A549 treated with CORT108297 at 1 μM for 4 hours (cell line): ENCODE measurements at places on chromosomes 2 and 18. TPM values are rescaled to one million over a fixed set of nuclear protein-coding genes. Genes with fewer than 3 reads are reported as not detected.

Gene SULT1C2
- 0.38 to 0.72 TPM (median 0.49 TPM) in 5 replicates for total RNA-seq

Gene TCF23
- total RNA-seq = not detected in 5 replicates

Gene ARPC2
- total RNA-seq = 286 to 304 TPM (median 295 TPM) in 5 replicates

Gene CKAP2L
- total RNA-seq = 12.6 to 18.8 TPM (median 13.7 TPM) in 5 replicates

Gene SERPINB11
- 0.07 to 0.13 TPM (median 0.10 TPM) in 3 of 5 replicates, not detected in the others for total RNA-seq

Gene MROH2A
- total RNA-seq = 0.09 to 0.20 TPM (median 0.15 TPM) in 4 of 5 replicates, not detected in the other

Gene SCN3A
- total RNA-seq = 0.01 TPM in 2 of 5 replicates, not detected in the others

Gene TGFA
- 5.8 to 7.6 TPM (median 6.0 TPM) in 5 replicates for total RNA-seq

Gene KCNK3
- 0.53 to 1.2 TPM (median 1.0 TPM) in 5 replicates for total RNA-seq

Gene UGT1A1
- total RNA-seq = 0.58 to 1.6 TPM (median 0.94 TPM) in 5 replicates

Gene ERBB4
- not detected in 5 replicates for total RNA-seq

Gene SIX3
- 0.36 to 0.58 TPM (median 0.52 TPM) in 5 replicates for total RNA-seq

Gene TEX44
- not detected in 5 replicates for total RNA-seq

Gene COL3A1
- total RNA-seq = 0.10 to 0.27 TPM (median 0.26 TPM) in 5 replicates

Gene SESTD1
- total RNA-seq = 16.5 to 24.3 TPM (median 23.7 TPM) in 5 replicates

Gene EMILIN1
- 0.37 to 0.50 TPM (median 0.47 TPM) in 5 replicates for total RNA-seq

Gene ALKAL2
- not detected in 5 replicates for total RNA-seq

Gene CNRIP1
- total RNA-seq = 1.8 to 2.4 TPM (median 2.1 TPM) in 5 replicates

Gene NEB
- 0.12 to 0.70 TPM (median 0.22 TPM) in 5 replicates for total RNA-seq

Gene FAM210A
- total RNA-seq = 22.4 to 25.6 TPM (median 22.7 TPM) in 5 replicates

Gene LCT
- 0.03 to 0.06 TPM (median 0.03 TPM) in 4 of 5 replicates, not detected in the other for total RNA-seq

Gene FBXO15
- 0.58 to 1.2 TPM (median 0.96 TPM) in 5 replicates for total RNA-seq

Gene IL36G
- not detected in 5 replicates for total RNA-seq

Gene RIT2
- not detected in 5 replicates for total RNA-seq

Gene PARD3B
- 0.77 to 1.1 TPM (median 0.93 TPM) in 5 replicates for total RNA-seq

Gene MC4R
- total RNA-seq = not detected in 5 replicates

Gene TRIM54
- 0.45 to 0.71 TPM (median 0.61 TPM) in 5 replicates for total RNA-seq

Gene GCG
- not detected in 5 replicates for total RNA-seq

Gene ALK
- total RNA-seq = not detected in 5 replicates

Gene NCKAP5
- total RNA-seq = 0.80 to 1.2 TPM (median 0.93 TPM) in 5 replicates

Gene ASPRV1
- 0.14 to 0.43 TPM (median 0.23 TPM) in 5 replicates for total RNA-seq

Gene CCDC150
- 3.8 to 5.1 TPM (median 4.8 TPM) in 5 replicates for total RNA-seq

Gene SCN7A
- 0.01 TPM in 1 of 5 replicates, not detected in the others for total RNA-seq

Gene PECR
- 14.9 to 16.7 TPM (median 15.9 TPM) in 5 replicates for total RNA-seq

Gene CPO
- total RNA-seq = 0.09 to 0.15 TPM (median 0.12 TPM) in 3 of 5 replicates, not detected in the others

Gene CLEC4F
- total RNA-seq = not detected in 5 replicates

Gene PTPRM
- total RNA-seq = 27.4 to 34.1 TPM (median 33.3 TPM) in 5 replicates

Gene CCDC178
- total RNA-seq = not detected in 5 replicates

Gene ATP5MC3
- total RNA-seq = 383 to 528 TPM (median 494 TPM) in 5 replicates

Gene MDH1B
- total RNA-seq = 1.3 to 2.3 TPM (median 1.6 TPM) in 5 replicates

Gene GAREM2
- total RNA-seq = 5.0 to 10.6 TPM (median 7.4 TPM) in 5 replicates

Gene TIGD1
- total RNA-seq = 4.5 to 5.3 TPM (median 5.0 TPM) in 5 replicates
